T follicular helper cell (primary cell): ENCODE measurements at places on chromosomes 6 and 20.

- DNase-seq = no peak
Measured at GRCh38 chr6:40326714-40327421, 260.3 kb downstream of the LRFN2 start.

DNA sequence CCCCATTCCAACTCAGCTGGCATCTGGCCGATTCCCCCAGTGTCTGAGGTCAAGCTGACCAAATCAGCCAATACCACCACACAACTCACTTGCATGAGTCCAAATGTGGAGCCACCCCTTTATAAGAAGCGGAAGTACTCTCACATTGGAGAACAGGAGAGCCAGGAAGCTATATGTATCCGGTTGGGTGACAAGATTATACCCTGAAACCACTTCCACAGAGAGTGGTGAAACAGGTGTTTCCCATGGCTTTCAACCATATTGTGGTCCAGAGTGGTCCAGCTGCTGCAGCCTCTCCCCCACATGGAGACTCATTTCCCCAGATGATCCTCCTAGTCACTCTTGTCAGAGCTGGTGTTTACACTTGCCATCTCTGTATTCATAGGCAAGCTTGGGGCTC lies 24.0 kb upstream of the SERINC1 start:
- DNase-seq = no peak

DNA sequence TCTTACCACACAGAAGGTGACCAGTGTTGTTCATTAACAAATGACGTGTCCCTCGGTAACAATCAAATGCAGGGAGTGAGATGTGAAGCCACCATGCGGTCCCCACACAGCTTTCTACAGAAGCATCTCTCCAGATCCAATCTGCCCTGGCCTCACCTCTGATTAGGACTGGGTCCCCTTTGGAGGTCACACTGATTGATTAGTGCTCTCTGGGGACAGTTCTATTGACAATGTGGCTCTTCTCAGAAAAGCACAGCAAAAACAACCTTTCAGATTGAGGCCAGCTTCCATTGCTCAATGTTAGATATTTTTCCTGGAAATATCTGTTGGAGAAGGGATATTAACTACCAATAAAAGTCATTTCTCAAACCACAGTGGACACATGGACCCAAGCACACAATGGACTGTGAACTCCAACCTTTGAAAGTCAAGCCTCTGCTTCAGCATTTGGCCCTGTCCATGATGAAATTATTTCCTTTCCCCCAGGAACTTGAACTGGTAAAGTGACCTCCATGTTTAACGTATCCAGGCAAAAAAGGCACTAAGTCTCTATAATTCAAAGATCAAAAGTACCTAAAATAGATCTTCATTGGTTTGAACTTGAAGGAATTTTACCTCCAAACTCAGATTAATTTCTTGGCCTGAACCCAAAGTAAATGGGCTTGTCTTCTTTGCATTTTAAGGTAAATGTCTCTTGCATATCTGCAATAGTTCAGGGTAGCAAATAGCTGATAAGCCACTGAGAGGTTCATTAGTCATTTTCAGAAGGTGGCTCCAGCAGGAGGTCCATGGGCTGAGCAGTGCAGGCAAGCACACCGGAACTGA lies 118.5 kb downstream of the FOXA2 start:
- DNase-seq = no peak

DNA sequence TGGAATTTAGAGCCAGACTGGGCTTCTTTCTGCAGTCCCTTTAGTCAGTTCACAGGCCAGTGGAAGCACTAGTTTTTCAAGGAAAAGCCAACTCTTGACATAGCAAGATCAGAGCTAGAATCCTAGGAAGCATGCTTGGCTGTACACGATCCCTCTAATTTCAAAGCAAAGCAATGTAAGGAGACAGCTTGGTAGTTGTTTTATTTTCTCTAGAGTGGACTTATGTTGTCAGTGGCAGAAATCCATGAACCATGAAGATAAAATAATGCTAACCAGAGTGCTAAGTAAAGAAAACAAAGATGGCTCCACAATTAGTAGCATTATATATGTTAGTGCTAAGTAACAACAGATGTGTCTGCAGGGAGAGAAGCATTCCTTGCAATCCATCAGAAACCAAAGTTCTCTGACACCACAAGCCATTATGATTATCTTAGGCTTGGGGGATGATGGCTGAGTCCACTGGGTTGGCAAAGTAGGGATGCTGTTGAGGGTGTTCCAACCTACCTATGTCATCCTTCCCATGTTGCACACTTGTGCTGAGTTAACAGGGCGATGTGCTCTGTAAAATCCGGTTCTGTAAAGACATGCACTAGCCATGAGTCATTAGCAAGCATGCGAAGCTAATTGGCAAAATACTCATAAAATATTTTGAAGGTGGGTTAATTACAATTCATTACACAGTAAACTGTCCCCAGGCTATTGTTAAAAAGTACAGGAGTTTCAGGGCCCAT lies 115.2 kb downstream of the BMP2 start:
- no peak for DNase-seq

DNA sequence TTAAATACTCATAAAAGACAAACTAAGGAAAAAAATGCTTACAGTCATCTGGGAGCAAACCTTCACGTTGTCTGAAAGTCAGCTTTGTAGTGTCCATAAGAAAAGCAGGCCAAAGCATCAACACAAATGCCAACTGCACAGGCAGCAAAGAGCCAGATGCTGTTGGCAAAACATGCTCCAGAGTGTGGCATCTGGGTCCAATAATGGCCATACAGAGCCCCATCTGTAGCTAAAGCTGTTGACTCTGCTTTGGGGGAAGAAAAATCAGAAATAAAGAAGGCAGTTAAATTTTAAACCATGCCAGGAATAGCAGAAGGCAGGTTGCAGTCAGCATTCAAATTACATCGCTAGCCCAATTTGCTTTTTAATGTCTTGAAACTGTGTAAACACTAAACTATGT lies 776.3 kb downstream of the EYS start:
- no peak for DNase-seq

DNA sequence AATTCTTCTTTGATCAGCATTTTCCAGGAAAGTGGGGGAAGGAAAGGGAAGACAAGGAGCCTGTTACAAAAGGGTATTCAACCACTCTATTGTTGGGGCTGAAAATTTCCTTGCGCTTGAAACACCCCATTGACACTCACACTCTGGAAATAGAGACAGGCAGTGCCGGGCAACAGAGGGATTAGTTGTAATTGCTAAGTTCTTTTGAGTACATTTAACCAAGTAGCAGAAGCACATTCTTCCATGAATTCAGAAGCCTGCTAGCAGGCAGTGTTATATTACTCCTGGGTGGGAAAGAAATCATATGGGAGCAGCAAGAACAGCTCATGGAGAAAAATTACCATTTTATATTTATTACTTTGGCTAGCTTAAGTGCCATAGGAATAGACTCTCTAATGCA lies 745.5 kb downstream of the C6orf118 start:
- no peak for DNase-seq
